Hepatocyte (in vitro differentiated cells): ENCODE measurements at places on chromosomes 12 and 14. TPM values are rescaled to one million over a fixed set of nuclear protein-coding genes. Genes with fewer than 3 reads are reported as not detected.

DNA sequence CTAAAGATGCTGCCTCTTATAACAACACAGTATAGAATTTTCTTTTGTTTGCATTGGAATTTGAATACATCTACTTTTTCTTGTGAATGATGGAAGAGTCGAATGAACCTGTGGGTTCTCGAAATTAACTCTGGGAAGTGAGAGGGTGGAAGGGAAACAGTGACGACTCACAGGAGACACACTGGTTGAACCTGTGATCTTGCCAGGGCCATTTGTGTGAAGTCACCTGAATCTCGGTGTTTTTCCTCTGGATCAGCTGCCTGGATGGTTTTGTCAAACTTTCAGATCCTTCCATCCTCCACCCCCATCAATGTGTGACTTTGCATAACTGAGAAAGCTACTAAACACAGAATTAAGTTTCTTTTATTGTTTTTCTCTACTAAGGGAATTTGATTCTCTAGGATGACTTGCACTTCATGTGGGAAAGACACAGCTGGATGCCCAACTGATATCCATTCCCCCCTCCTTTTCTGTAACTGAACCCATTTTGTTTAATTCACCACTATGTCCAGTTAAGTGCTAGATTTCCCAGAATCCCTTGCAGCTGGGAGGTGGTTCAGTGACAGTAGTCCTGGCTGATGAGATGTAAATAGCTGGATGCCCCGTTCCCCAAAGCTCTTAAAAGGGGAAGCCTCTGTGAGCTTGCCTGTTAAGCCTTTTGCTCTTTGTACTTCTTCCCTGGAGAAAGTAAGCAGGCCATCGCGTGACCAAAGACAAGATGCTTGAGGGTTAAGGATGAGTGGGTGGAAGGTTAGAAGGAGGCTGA is 6.3 kb downstream of the PPFIBP1 start:
- no peak for DNase-seq

- peak; percentile 39 for DNase-seq
Measured at GRCh38 chr14:53881161-53881871, 75.3 kb downstream of the BMP4 start.

DNA sequence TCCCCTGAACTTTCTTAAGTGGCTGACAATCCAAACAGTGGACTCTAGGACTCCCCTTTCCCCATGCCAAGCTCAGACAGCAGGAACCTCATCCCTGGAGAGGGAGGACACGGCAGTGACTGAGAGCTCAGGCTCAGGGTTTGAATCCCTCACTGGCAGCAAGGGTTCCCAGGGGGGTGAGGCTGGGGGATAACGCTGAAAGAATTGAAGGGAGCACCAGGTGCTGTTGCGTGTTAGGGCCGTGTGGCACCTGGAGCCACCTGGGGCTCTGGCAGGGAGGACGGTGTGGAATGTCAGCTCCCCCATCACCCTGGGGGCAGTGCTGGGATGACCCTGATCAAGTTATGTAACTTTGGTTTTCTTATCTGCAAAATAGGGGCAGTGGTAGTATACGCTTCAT is 40.1 kb downstream of the ANO2 start:
- no peak for DNase-seq

- no peak for DNase-seq
Measured at GRCh38 chr14:103161054-103161397, 37.8 kb downstream of the TNFAIP2 start.

DNA sequence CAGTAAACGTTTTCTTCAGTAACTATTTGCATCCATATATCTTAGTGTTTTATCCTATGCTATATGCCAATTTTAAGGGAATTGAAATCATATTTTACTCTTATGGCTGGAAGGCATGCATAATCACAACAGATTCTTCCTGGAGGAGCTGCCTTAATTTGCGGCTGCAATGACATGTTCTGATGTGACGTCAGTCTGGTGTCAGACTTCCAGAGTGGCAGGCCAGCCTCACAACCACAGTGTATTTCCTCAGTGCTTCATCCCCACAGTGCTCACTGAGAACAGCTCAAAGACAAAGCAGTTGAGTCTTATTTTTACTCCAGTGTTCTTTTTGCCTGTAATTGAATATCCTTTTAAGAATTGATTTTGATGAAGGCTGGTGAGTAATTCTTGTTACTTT is 107.1 kb downstream of the PLEKHA5 start:
- DNase-seq, result no peak

- DNase-seq, result peak; percentile 90
Measured at GRCh38 chr14:93655078-93655750, 133.1 kb downstream of the PRIMA1 start.

DNA sequence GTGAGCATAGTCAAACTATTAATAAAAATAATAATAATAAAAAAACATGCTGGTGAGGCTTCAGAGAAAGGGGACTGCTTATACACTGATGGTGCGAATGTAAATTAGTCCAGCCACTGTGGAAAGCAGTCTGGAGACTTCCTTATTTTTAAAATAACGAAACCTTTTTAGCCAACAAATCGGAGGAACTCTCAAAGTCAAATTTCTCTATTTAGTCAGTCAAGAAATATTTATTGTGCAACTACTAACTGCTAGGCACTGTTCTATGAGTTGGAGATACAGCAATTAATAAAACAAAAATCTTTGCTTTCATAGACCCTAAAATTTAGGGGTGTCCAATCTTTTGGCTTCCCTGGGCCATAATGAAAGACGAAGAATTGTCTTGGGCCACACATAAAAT is 10.8 kb downstream of the TAOK3 start:
- DNase-seq, result no peak

DNA sequence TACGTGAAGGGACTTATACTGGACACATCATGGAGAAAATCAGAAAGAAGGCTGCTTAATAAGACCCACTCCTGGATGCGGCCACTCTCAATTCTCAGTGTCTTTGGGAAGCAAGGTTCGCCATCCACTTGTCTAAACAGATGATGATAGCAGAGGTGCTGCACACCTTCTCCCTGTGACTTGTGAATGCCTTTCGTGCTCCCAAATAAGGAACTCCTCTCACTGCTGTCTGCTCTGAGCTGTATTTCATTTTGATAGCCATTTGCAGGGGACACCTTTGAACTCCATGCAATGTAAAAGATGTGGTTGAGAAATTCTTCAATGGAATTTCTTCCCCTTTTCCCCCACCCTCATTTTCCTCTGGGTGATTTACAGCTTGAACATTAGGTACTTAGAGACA is 11.6 kb downstream of the RMST start:
- no peak for DNase-seq

- DNase-seq, result no peak
Measured at GRCh38 chr12:90969346-90969745, 14.4 kb upstream of the CCER1 start.

DNA sequence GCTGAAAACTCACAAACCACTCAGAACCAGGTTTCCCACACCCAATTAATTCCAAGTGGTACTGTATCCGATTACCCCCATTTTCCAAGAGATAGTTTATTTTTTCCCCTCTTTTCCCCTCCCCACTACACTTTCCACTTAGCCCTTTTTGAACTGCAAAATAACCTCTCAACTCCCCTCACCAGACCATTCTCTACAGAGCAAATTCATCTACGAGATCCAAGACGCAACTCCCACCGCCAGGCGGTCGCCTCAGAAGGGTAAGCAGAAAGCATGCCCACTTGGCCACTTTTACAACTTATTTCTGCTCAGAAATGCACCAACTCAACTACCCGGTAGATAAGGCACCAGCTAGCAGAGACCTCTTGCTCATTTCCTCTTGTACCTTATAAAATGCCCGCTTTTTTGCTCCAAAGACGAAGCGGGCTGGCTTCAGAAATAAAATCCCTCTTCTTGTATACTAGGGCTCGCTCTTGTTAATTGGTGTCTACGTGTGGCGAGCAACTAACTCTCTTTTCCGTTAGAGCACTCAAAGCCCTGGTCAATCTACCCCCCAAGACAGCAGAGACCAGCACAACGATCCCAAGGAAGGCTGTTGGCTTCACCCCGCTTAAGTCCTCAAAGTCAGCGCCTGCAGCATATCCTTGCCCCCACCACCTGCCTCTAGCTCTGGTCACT is 910 bp upstream of the SRP54 start:
- peak; percentile 53 for DNase-seq

DNA sequence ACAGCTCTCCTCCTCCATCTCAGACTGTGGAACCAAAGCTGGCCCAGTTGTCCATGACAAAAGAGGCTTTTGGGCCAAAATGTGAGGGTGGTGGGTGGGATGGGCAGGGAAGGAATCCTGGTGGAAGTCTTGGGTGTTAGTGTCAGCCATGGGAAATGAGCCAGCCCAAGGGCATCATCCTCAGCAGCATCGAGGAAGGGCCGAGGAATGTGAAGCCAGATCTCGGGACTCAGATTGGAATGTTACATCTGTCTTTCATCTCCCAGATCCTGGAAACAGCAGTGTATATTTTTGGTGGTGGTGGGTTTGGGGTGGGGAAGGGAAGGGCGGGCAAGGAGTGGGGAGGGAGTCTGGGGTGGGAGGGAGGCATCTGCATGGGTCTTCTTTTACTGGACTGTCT is 11.8 kb upstream of the TAMALIN start:
- no peak for DNase-seq

DNA sequence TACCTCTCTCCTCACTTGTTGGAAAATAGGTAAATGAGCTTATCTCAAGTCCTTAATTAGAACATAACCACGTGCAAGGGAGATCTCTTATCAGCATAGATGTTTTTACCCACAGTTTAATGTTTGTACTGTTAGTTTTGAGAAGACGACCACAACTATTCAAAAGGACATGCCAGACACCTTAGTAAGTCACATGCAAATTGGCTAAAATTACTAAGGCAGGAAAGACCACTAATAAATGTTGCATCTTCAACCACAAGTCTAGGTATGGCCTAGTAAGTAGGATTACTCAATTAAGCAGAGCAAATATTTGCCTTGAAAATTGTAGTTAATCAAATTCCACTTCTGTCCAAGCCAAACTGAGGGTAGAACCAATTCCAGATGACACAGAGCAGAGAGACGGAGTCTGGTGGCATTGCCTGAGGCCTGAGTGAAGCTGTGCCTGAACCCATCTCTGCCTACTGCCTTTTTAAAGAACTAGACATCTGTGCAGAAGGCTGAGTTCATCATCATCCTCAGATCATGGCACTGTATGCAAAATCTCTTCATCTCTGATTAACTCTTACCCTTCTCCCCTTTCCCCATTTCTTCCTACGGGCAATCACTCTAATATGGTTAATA is 29.7 kb upstream of the CHST11 start:
- DNase-seq, result no peak

DNA sequence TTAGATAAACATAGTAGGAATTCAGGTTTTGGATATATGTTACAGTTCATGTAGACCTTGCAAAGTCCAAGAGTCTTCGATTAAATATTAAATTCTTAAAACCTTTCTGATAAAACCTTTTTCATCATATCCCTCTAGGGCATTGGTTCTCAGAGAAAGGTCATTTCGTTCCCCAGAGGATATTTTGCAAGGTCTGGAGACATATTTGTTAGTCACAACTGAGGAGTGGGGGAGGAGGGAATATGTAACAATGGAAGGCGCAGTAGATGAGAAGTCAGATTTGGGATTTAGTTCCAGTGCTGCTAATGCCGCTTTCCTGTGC is 5.3 kb downstream of the TMEM253 start:
- DNase-seq, result no peak

- peak; percentile 92 for DNase-seq
Measured at GRCh38 chr14:58637391-58638230, at the start of gene DACT1. Gene DACT1 (plus strand): TSS chr14:58637962. CDS start chr14:58638203, 241 bp downstream.

The KLRF2 gene
- total RNA-seq, result not detected in 2 replicates

The IL26 gene
- total RNA-seq, result not detected in 2 replicates

The EEF1AKMT3 gene
- total RNA-seq, result 5.5 and 7.6 TPM in 2 replicates

The DIP2B gene
- 31.8 TPM in 2 replicates for total RNA-seq

The FSCB gene
- total RNA-seq, result not detected in 2 replicates

The LRRIQ1 gene
- 0.13 TPM in 1 of 2 replicates, not detected in the other for total RNA-seq

The TAS2R20 gene
- 5.1 and 6.3 TPM in 2 replicates for total RNA-seq
